ENCODE measurements at places on chromosomes 11 and 22. TPM values are rescaled to one million over a fixed set of nuclear protein-coding genes. Genes with fewer than 3 reads are reported as not detected.

Gene TRIM6
- total RNA-seq, result 5.1 TPM

Gene PATE4
- total RNA-seq, result not detected

Gene OR2D2
- 0.13 TPM for total RNA-seq

Gene STK33
- 2.4 TPM for total RNA-seq

Gene ENDOD1
- 112 TPM for total RNA-seq

Gene MIOX
- total RNA-seq, result 0.10 TPM

Gene MRPL48
- 18.3 TPM for total RNA-seq

Gene NRIP3
- 6.8 TPM for total RNA-seq

Gene ZNF215
- total RNA-seq, result 3.8 TPM

Gene EHF
- total RNA-seq, result 0.20 TPM

Gene DLG2
- total RNA-seq, result 1.6 TPM

Gene MS4A4A
- total RNA-seq, result not detected

Gene ASPHD2
- total RNA-seq, result 2.1 TPM

Gene THY1
- 89.7 TPM for total RNA-seq

Data from smooth muscle cell of the pulmonary artery (primary cell).